NCI-H526 (cell line): ENCODE measurements at places on chromosomes 7 and 10.

GRCh38 chr10:23399701-23400144, 39.2 kb upstream of the OTUD1 start:
- DNase-seq: no peak

DNA sequence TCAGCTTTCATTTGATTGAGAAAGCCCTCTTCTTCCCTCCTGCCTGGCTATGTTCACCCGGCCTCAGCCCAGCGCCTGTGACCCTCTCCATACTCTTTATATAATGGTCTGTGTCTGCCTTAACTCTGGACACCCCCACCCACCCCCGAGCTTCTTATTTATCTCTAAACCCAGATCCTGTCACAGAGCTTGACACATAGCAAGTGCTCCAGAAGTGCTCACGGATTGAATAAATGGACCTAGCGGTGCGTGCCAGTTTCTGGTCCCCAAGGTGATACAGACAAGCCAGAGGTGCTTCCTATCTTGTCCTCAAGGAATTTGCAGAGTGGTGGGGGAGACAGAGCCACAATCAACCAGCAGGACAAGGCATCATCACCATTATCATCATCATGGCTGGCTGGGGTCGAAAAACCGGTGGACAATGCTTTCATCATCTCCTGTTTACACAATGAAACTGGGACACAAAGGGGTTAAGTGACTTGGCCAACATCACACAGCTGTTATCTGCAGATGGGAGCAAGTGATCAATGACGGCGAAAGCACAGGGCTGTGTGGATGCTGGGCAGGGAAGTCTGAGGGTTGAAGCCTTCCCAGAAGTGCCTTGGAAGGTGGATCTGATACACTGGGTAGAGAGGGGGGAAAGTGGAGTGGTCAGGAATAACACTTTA, 2.2 kb upstream of the LOXL4 start:
- no peak for DNase-seq

DNA sequence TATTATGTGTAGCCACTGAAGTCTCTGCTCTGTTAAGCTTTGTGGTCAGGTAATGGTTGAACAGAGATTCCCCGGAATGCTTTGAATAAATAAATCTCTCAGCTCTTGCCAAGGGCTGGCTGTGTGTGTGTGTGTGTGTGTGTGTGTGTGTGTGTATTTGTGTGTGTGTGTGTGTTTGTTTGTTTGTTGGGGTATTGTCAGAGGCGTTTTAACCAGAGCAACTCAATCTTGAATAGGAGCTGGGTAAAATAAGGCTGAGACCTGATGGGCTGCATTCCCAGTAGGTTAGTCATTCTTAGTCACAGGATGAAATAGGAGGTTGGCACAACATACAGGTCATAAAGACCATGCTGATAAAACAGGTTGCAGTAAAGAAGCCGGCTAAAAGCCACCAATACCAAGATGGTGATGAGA, 256.2 kb upstream of the CACNA2D1 start:
- no peak for DNase-seq

DNA sequence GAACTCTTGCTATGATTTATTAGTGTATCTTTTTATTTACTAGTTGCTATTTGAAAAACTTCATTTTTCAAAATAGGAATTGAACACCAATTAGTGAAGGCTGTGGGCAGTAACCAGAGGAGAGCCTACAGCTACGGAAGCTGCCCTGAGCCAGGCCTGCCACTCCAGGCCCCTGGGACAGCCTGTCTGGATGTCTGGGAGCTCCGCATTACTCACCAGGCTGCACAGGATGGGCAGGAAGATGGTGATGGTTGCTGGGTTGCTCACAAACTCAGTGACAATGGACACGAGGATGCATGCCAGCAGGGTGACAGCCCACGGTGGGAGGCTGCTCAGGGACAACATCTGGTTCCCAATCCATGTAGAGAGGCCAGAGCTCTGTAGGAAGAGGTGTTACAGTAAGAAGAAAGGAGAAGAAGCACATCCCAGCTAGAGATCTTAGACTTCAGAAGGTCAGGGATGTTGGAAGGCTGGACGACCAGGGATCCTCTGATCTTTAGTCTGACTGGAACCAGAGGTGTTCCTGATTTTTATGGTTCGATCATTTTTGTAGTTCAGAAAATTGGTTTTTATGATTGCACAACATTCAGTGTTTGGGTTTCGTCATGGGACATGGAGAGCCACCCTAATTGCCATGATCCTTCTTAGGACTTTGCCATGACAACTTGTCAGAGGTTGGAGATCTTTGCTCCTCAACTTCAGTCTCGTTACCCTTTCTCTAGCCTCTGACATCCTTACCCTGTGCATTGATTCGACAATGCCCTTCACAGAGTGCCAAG, 23.2 kb downstream of the STMP1 start:
- no peak for DNase-seq

GRCh38 chr10:78290131-78290750, 256.6 kb downstream of the RPS24 start:
- DNase-seq: no peak

DNA sequence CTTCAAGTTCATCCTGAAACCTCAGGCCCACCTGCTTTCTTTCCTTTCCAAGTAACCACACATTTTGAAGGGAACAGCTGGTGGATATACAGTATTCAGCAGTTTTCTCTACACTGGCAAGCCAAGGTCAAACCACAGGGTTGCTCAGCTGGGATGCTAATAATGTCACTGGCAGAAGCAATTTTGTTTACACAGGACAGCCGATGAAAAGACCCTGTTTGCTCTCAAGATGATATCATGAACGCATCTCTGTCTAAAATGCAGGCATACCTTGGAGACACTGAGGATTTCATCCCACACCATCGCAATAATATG, 186.2 kb downstream of the USP6NL start:
- DNase-seq: no peak

GRCh38 chr10:102504976-102505300, 1.2 kb downstream of the SUFU start:
- no peak for DNase-seq

GRCh38 chr7:40310258-40310657, 175.5 kb downstream of the SUGCT start:
- no peak for DNase-seq
